ENCODE measurements at places on chromosomes 3 and 15.

GRCh38 chr15:80595396-80595795, 99.7 kb upstream of the ABHD17C start:
- no peak for DNase-seq

DNA sequence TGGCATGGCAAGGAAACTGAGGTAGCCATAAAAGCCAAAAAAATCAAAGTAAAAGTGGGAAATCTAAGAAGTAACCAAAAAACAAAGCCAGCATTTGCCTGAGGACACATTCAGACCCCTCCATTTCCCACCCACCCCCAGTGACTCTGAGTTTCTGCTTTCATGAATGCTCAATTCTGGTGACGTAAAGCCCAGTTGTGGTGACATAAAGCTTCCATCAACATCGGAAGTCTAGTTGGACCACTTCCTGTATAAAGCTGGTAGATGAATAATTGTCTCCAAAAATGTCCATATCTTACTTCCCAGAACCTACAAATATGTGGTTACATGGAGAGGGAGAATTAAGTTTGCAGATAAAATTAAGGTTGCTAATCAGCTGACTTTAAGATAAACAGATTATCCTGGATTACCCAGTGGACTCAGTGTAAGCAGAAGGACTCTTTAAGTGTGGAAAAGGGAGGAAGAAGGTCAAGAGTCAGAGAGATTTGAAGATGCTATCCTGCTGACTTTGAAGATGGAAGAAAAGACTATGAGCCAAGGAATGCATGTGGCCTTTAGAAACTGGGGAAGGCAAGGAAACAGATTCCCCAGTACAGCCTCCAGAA, 62.0 kb upstream of the ST3GAL6 start:
- no peak for DNase-seq

- DNase-seq = no peak
Observed at GRCh38 chr3:193253986-193254660, 13.1 kb downstream of the PLAAT1 start.

DNA sequence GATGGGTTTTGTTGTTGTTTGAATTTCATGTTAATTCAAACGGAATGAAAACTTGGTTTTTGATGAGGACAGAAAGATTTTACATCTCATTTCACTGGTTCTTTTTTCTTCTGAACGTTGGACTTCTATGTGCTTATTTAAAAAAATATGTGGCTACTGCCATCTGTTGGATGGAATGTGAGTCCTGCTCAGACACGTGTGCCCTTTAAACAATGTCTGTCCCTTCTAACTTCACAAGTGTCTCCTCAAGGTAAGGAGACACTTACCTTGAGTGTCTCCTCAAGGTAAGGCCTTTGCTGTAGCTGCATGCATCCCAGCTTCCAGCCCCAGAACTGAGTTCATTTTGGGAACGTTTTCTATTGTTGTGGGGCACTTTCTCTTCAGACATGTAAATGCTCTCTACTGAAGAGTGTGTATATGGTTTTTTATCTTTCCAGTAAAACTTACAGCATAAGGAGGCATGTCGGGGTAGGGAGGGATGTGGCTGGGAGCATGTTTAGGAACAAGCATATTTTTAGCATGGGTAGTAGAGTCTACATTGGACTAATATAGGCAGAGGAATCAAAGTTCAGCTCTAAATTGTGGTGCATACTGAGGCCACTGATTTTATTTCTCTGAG, 63.1 kb upstream of the UBE3A start:
- no peak for DNase-seq

DNA sequence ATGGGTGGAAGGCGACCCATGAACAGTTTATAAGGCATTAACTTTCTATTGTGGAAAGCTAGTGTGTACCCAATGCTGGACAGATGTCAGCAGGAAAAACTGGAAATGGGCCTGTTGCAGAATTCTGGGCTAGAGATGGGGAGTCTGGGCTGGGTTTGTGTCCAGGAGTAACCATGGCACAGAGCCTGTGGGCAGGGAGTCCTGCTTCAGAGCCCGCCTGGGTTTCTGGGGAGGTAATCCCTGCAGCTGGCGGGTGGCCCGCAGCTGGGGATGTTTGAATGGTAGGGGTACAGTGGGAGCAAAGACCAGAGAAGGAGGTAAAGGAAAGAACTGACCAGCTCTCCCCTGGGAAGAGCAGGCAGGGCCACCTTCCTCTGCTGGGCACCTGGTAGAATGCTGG, 25.7 kb downstream of the ACAA1 start:
- DNase-seq = no peak

GRCh38 chr3:42264399-42265058, 1.5 kb downstream of the CCK start:
- no peak for DNase-seq

GRCh38 chr3:175338775-175339535, 479.8 kb downstream of the NAALADL2 start:
- no peak for DNase-seq

DNA sequence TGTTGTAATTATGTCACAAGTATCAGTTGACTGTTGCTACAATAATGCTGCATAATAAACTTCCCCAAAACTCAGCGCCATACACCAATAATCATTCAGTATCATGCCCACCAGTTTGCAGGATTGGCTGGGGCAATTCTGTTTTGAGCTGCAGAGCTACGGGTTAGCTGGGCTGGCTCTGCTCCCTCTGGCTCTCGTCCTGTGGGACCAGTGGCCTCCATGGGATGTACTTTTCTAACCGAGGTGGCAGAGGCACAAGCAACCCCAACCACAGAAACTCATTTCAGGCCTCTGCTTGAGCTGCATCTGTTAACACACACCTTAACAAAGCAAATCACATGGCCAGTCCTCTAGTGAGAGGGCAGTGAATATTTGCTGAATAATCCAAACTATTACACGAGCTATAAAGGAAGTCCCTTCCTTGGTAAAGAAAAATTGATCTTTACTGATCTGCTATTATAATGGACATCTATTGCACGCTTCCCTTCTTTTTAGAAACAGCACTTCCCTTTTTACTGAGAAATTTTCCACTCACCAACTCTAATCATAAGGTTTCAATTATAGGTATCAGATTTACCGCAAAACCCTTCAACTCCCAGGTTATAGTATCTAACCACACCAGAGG, 10.9 kb upstream of the BCL2A1 start:
- DNase-seq = no peak
